Stimulated activated CD8-positive, alpha-beta memory T cell treated with anti-CD3 and anti-CD28 coated beads, Interleukin-4, amount 100 ng/mL, for 48 hours (primary cell): ENCODE measurements at places on chromosomes 16 and 17.

DNA sequence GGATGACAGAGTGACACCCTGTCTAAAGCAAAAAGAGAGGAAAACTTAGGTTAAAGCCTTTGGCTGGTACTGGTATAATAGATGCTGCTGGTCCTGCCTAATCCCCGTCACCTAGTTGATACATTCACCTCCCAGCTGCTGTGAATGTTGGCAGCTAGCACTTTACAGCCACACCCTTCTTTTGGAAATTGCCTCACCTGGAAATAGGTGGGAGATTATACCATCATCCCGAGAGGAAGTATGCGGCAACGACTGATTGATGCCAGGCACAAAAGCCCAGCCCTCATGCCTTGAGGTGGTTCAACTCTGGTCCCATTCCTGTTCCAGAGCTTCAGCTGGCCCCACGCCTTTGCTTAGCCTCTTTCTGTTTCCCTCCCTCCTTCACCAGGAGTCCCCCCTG, 53.2 kb upstream of the SIAH1 start:
- DNase-seq, result no peak

GRCh38 chr16:84597528-84597896, 20.4 kb downstream of the COTL1 start:
- DNase-seq, result no peak

DNA sequence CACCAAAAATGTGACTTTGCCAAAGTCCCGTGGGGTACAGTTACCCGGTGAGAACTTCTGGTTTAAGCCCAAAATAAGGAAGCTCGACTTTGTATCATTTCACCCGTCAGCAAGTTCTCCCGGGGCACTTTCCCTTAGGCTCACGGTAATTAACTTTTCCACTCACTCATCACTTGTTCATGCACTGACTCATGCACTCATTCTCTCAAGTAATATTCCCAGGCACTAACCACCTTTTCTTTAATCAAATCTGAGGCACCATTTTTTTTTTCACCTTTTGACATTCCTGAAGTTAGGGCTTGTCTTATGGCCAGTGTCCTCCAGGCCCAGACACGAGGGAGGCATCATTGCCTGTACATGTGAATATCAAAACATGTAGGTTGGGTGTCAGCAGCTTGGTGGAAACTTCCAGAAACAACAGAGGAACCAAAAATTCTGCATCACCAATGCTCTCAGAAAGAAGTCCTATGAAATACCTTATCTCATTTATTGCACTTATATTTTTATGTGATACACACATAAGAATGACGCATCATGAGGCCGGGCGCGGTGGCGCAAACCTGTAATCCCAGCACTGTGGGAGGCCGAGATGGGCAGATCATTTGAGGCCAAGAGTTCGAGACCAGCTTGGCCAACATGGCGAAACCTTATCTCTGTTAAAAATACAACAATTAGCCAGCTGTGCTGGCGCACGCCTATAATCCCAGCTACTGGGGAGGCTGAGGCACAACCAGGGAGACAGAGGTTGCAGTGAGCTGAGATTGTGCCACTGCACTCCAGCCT, 36.1 kb upstream of the ATP2C2 start:
- DNase-seq, result no peak

GRCh38 chr16:24977678-24978075, 37.5 kb downstream of the ARHGAP17 start:
- no peak for DNase-seq

DNA sequence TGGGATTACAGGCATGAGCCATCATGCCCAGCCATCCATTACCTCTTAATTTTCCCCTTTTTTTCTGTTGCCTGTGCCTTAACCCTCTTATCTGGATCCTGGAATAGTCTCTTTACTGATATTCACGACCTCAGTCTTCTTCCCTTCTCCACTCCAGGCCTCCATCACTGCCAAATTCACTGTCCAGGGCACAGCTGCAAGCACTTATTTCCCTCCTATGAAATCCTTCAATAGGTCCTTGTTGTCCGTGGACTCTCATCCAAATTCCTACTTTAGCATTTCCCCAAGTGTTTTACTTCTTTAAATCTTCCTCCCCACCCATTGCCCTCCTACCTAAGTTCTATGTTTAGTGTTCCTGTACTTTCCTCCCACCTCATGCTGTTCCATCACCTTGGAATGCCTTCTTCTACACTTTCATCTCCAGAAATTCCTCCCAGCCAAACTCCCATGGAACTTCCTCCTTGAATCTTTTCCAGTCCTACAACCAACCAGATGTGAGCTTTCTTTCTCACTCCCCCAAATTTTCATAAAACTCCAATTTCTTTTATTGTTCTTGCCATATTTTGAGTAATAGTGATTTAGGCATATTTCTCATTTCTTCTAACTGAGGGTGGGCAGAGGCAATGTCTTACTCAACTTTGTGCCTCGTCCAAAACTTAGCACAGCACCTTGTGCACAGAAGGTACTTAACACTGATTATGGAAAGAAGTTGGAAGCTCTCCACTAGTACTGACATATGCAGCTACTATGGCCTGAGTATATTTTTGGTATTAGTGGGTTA, 35.3 kb downstream of the FAM20A start:
- DNase-seq, result no peak

DNA sequence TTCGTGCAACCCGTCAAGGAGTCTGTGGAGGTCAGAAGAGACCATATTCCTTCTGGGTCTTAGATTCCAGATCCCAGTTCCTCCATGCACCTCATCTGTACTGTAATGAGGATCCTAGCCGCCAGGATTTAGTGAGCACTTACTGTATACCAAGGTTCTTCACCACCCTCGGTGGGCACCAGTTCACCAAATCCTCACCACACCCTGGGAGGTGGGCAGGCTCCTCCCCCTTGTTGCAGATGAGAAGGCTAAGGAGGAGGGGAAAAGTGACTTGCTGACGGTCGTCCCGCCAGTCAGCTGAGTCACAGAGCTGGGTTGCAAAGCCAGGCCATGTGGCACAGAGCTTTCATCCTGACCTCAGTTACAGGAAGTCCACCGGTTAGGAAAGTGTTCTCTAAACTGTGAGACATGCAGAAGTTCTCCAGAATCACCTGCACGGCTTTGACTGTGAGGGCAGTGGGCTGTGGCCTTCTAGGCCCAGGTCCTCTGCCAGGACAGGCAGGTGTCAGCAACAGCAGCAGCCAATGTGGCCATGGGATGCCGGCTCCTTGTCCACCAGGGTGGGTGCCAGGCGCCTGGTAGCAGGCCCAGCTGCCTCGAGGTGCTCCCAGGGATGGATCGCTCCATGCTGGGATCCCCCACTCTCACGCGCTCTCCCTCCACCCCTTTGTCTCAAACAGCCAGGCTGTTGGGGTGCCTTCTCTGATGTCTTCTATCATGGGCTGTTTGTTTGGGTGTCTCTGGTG, 240.3 kb upstream of the GSE1 start:
- peak; percentile 67 for DNase-seq

DNA sequence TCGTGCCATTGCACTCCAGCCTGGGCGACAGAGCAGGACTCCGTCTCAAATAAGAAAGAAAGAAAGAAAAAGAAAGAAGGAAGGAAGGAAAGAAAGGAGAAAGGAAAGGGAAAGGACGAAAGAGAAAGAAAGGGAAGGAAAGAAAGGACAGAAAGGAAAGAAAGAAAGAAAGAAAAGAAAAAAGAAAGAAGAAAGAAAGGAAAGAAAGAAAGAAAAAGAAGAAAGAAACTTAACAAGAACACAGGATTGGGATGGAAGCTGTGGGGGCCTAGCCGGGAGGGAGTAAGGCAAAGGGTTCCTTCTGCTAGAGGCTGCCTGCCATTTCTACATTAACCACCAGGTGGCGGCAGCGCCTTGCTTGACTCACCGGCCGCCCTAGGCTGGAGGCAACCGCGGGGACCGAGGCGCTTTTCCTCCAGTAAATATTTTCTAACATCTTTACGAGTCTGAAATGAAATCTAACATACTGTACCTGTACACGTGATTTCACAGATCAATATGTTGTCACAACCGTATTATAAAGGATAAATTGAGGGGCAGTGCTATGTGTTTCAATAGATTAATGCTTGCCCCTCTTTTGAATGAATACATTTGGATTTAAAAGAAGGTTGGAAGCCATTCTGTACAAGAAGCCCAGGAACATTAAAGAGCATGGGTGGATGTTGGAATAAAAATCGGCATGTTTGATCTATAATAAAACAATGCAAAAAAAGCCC, 6.1 kb downstream of the GJD3 start:
- DNase-seq, result peak; percentile 97

- no peak for DNase-seq
Observed at GRCh38 chr16:396605-397004, 394 bp upstream of the NME4 start.
